IPS DF 19.7 (cell line): ENCODE measurements at places on chromosomes 16 and 17.

GRCh38 chr17:52789829-52790228 is 631.3 kb upstream of the CA10 start:
- no peak for DNase-seq

- DNase-seq, result no peak
These were observed 23.9 kb upstream of the NOL11 start for GRCh38 chr17:67693811-67694210.

- no peak for DNase-seq
These were observed 20.3 kb downstream of the PITPNA start for GRCh38 chr17:1542316-1542715.

DNA sequence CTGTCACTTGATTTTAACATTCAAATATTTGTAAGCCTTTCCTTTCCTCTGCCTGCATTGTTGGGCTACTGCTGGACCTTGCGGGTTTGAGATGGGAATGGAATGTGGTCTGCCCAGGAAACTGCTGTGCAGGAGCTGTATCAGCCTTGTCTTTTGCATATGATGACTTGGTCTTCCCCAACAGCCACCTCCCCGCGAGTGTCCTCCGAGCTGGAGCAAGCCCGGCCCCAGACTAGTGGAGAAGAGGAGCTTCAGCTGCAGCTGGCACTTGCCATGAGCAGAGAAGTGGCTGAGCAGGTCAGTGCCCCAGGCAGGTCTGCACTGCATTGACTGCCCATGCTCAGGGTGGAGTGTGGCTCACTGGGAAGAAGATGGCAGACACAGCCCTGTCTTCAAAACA is 52.8 kb downstream of the B9D1 start:
- DNase-seq, result no peak

- DNase-seq, result no peak
These were observed 80.4 kb upstream of the CLEC18A start for GRCh38 chr16:69870761-69871160.

- DNase-seq, result no peak
These were observed 30.7 kb downstream of the DNAH2 start for GRCh38 chr17:7748076-7748775.

DNA sequence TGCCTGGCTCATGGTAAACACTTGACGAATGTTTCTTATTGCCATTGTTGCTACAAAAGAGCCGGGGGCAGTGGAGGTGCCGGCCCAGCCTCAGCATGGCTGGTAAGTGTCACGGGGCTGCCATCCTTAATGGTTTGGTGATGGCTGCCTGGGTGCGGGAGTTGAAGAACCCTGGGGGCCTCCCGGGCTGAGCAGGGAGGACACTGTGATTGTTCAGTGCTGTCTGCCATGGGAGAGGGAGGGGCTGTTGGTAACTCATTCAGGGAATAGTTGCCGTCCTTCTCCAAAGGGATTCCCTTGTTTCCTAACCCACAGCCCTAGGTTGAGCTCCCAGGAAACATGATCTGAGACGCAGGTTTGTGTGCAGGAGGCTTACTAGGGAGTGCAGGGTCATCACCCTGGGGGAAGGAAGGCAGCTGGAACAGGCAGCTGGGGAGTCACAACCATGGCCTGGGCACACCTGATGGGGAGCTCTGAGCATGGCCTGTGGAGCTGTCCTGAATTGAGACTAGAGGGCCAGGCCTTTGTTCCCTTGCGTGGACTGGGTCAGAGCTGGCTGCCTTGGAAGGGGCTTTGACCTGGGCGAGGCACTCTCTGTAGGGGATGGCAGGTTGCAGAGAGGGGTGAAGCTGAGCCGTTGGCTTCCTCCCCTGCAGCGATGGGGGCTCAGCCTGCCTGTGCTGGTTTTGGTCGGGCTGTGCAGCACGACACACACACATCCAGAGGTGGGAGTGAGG is 85.7 kb downstream of the PLCG2 start:
- no peak for DNase-seq

- no peak for DNase-seq
These were observed 31.5 kb downstream of the NEUROD2 start for GRCh38 chr17:39576187-39576586.
